CD4-positive, CD25-positive, alpha-beta regulatory T cell (primary cell): ENCODE measurements at places on chromosomes 5 and 9.

GRCh38 chr5:72063219-72063819 is 44.0 kb upstream of the MAP1B start:
- DNase-seq, result peak; percentile 5

DNA sequence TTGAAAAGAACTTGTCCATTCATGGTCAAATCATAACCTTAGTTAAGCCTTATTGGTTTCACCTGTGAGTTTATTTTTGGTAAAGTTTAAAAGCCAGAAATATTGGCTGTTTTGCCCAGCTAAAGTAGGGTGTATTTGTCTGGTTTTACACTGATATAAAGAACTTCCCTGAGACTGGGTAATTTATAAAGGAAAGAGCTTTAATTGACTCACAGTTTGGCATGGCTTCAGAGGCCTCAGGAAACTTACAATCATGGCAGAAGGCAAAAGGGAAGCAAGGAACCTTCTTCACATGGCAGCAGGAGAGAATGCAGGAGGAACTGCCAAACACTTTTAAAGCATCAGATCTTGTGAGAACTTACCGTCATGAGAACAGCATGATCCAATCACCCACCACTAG is 55.3 kb downstream of the JAKMIP2 start:
- no peak for DNase-seq

GRCh38 chr5:52802974-52803336 is 15.2 kb downstream of the ITGA1 start:
- DNase-seq, result no peak

DNA sequence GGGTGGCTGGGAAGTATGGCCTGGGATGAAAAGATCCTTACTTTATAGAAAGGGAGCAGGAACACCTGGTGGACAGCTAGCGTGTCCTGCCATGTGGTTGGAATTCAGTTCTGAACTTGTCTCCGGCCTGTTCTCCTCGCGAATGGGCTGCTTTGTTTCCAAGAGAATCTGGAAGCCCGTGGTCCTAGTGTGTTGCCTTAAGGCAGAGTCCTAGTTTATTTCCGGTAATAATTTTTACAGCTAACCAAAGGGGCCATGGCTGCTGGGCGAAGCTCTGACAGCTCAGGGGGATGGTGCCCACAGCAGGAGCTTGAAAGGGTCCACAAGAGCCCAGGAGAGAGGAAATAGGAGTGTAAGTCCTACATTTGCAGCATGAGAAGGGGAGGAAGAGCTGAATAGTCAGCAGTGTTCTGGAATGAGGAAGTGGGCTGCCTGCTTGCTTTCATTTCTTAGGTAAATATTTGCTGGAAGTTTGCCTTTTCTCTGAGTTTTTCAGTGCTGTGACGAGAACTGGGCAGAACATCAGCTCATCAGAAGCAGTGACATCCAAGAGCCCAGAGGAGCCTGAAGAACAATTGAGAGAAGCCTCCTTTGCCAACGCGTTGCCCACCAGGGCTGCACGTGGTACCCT is 13.1 kb upstream of the IGFBPL1 start:
- no peak for DNase-seq

- no peak for DNase-seq
Measured at GRCh38 chr5:124745928-124746915, at the start of gene ZNF608. TSS of gene ZNF608 (minus strand) at chr5:124746639. CDS start at chr5:124744989, 1,650 bp downstream.

GRCh38 chr9:127277770-127278169 is 13.2 kb downstream of the GARNL3 start:
- DNase-seq, result no peak

GRCh38 chr5:94313188-94313587 is 305.2 kb downstream of the KIAA0825 start:
- no peak for DNase-seq

GRCh38 chr9:21549251-21549765 is 67.2 kb upstream of the IFNE start:
- no peak for DNase-seq

DNA sequence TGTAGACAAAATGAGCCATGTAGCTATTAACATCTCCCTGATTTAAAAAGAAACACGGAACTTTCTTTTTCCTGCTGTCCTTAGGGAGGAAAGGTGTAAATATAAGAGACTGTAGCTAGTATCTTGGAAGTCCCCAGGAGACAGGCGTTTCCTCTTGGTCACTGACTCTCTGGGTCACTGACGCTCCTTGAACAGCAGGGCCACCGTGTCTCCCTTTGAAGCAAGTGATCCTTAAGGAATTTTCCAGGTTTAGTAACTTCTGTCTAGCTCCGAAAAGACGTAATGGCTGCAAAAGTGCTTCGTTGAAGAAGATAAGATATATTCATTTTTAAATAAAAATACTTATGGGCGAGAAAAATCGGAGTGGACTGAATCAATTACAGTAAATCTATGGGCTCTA is 745 bp upstream of the CLTA start:
- no peak for DNase-seq

GRCh38 chr5:111198281-111198966 is 25.8 kb upstream of the CAMK4 start:
- DNase-seq, result no peak

GRCh38 chr5:52804981-52805380 is 17.3 kb downstream of the ITGA1 start:
- DNase-seq, result no peak

DNA sequence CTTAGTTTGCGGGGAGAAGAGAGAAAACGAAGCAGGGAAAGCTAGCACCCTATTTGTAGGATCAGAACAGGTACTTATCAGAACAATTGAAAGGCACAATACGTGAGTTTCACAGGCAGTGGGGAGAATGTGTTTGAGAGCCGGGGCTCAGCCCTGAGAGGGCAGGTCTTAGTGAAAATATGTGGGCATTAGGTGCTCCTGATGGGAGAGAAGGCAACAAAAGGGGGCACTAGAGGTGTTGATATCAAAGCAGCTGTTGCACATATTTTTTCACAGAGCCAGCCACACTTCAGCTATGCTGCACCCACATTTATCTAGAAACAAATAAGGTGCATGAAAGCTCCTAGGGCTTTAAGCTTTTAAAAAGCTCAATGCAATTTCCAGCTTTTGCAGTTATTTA is 99.7 kb upstream of the MAN2A1 start:
- DNase-seq, result no peak

- DNase-seq, result no peak
Measured at GRCh38 chr9:16062542-16063240, 509.8 kb downstream of the CCDC171 start.

GRCh38 chr5:97553604-97554452 is 370.8 kb upstream of the RIOK2 start:
- no peak for DNase-seq

DNA sequence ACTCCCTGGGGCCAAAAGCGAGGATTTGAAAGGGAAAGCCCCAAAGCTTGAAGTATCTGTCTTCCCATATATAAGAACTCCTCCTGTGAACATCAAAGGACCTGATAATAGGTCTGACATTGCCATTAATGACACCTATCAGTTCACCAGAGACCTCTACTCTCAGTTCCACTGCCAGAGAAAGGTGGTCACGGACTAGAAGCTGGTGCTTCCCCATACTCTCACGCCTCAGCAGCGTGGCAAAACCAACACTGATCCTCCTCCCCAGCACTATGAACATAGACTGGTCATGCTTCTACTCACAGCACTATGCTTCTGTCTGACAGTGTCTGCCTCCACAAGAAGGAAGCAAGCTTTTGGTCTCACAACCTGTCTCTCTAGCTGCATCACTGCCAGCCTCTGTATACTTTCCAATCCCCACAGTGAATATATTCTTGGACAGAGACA is 37.9 kb downstream of the NRG2 start:
- no peak for DNase-seq

DNA sequence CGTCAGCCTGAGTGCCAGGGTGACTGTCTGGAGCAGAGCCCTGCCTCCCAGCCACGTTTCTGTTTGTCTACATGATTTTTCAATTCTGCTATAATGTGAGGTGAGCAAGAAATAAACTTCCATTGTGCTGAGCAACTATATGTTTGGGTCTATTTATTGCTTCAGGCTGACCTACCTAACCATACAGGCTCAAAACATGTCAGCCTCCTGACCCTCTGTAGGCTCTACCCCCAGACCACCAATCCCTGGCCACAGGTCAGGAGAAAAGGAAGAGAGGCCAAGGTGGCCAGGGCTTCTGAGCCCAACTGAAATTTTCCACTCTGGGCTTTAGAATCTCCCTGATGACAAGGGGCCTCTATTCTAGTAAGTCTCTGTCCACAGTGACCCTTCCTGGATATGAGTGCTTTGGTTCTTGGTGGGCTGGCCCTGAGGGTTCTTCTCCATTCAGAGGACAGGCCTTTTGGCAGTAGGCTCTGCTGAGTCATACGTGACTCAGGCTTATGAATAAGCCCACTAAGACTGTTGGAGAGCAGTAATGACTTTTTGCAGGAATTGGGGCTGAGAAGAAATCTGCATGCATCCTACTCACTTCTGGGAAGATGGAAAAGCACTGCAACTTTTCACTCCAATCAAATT is 117.2 kb upstream of the TBCA start:
- no peak for DNase-seq

GRCh38 chr9:126809068-126809467 is 4.2 kb downstream of the ZBTB43 start:
- no peak for DNase-seq

- no peak for DNase-seq
Measured at GRCh38 chr5:40441733-40442132, 238.0 kb upstream of the PTGER4 start.

DNA sequence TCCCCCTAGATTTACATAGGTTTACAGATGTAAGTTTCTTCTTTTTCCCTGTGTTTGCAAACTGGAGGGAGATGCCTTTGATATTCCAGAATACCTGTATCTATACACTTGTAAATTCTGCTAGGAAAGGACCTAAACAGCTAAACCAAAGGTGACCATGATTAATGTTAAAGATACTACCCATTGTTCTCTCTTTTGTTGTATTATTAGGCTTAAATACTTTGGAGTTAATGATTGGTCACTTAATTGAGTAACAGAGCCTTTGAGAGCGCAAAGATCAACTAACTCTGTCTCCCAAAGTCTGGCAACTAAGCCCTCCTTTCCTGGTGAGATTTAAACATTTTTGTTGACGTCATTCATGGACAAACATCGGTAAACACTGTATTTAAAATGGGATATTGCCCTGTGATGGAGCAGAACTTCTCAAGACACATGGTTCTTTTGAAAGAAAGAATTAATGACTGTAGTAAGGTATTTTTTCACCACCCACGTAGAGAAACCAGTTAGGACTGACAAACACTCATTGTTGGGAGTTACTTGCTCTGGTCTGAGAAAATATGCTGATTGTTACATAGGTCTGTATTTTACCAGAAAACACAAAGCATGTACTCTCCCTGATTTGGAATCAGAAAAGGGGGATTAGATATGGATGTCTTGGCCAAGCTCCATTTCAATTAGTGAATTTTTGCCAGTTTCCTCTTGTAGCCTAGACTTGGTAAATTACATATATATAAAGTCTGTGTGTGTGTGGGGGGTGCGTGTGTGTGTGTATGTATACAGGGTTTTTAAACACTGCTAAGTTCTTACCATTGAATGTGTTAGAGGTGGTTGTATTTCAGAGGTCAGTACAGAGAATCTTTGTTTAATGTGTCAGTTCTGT is 4.6 kb downstream of the VCAN start:
- DNase-seq, result no peak

GRCh38 chr9:97596906-97597305 is 36.3 kb downstream of the TSTD2 start:
- no peak for DNase-seq

GRCh38 chr5:8805653-8806052 is 740.2 kb downstream of the SEMA5A start:
- DNase-seq, result no peak

DNA sequence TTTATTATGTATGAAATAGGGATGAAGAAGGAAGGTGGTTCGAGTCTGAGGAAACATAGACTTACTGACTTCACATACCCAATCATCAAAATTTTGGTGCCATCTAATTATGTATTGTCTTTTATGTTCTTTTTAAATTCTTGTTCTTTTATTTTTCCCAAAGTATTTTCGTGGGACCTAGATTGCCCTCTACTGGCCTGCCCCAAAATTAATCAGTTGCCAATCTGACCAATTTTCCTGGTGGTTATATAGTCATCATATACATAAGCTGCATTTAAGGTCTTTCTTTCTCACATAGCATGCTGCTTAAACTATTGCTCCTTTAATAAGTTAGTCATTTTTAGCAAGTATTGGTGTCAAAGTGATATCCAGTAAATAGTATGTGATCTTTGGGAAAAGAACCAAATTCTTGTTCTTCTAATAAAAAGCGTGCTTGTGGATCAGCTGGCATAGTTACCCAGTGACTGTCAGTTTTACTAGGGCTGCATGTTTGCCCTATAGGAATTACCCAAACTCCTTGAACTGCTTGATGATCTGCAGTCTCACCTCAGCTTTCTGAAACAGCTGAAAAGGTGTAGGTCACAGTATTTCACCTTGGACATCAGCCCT is 223.5 kb downstream of the SH3GL2 start:
- no peak for DNase-seq

GRCh38 chr9:125183054-125183453 is 6.5 kb downstream of the PPP6C start:
- no peak for DNase-seq

- no peak for DNase-seq
Measured at GRCh38 chr5:153952893-153953292, 85.8 kb downstream of the FAM114A2 start.

GRCh38 chr9:112348257-112349007 is 15.0 kb upstream of the PTBP3 start:
- peak; percentile 56 for DNase-seq

GRCh38 chr9:116362493-116362892 is 208.9 kb downstream of the PAPPA start:
- no peak for DNase-seq

- DNase-seq, result no peak
Measured at GRCh38 chr5:35138232-35138631, 90.5 kb upstream of the AGXT2 start.

GRCh38 chr5:122458278-122458872 is 146.3 kb downstream of the SNCAIP start:
- DNase-seq, result no peak

- no peak for DNase-seq
Measured at GRCh38 chr9:120481248-120481647, 98.7 kb downstream of the CDK5RAP2 start.
